ENCODE measurements at places on chromosomes 4 and X. TPM values are rescaled to one million over a fixed set of nuclear protein-coding genes. Genes with fewer than 3 reads are reported as not detected.

The TCEAL4 gene
- 6.6 TPM for total RNA-seq

The ANK2 gene
- 1.2 TPM for total RNA-seq

The CLGN gene
- not detected for total RNA-seq

The SPANXA2 gene
- not detected for total RNA-seq

The SERTM2 gene
- not detected for total RNA-seq

The MAGEC2 gene
- total RNA-seq, result not detected

The FAM149A gene
- total RNA-seq, result 1.4 TPM

The NDNF gene
- total RNA-seq, result not detected

The ASB11 gene
- total RNA-seq, result not detected

The DAPP1 gene
- total RNA-seq, result 24.5 TPM

The CT45A10 gene
- total RNA-seq, result not detected

The F8A2 gene
- total RNA-seq, result not detected

The CCNA2 gene
- 0.57 TPM for total RNA-seq

The STK32B gene
- total RNA-seq, result 0.12 TPM

The COL25A1 gene
- total RNA-seq, result 0.47 TPM

Measured in T-helper 17 cell (primary cell).